ENCODE measurements at places on chromosomes 13 and 19.

DNA sequence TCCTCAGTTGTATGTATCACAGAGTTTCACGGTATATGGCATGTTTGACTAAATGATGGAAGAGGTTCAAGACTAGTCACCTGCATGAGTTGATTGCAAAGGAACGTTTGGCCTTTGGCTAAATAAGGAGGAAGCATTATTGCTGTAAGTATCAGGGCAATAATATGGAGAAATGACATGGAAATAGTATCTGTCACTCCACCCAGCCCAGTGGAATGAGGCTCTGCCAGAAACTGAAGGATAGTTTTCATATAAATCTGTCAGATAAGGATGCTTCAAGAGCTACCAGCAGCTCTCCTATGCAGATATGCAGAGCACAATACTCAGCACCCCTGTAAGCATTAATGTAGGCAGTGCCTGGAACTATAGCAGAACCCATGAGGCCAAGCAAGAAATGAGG lies 55.7 kb upstream of the DCT start:
- DNase-seq, result no peak

DNA sequence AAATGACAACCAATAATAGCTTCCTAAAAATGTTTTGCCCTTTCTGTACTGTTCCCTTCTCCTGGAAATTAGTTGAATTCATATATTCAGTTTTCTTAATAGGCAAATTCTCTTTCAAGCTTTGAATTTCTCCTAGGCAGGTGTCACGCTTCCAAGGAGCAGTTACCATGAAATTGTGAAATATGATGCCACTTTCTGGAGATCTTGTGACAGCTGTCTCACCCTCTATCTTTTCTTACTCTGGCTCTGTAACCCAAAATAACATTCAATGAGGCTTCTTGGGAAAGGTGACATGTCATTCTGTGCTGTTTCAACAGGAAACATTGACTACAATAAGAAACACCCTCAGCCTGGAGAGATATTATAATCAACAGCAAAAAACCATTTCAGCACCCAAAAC lies 80.3 kb upstream of the MRI1 start:
- no peak for DNase-seq

DNA sequence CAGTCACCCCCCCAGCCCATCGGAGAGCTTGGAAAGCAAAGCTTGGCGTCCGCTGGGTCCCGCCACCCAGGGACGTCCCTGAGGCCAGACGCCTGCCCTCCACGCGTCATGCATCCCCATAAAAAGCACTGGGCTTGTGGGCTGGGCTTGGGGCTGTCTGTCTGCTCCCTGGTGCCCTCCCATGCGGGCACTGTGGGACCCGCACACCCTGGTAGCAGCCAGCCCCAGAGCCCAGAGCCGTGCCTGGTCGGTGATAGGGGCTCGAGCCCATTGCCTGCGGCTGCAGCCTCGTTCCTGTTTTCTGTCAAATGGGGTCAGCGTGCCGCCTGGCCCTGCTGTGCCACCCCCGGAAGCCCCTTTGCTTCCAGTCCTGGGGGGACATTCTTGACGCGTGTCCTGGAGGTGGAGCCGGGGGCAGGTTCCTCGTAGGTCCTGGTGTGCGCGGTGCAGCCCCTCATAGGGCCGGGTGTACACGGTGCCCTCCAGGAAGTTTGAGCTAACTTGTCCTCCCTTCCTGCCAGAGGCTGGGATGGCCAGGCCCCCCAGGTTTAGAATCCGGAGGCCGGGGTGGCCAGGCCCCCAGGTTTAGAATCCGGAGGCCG lies 4.3 kb upstream of the GZMM start:
- no peak for DNase-seq

DNA sequence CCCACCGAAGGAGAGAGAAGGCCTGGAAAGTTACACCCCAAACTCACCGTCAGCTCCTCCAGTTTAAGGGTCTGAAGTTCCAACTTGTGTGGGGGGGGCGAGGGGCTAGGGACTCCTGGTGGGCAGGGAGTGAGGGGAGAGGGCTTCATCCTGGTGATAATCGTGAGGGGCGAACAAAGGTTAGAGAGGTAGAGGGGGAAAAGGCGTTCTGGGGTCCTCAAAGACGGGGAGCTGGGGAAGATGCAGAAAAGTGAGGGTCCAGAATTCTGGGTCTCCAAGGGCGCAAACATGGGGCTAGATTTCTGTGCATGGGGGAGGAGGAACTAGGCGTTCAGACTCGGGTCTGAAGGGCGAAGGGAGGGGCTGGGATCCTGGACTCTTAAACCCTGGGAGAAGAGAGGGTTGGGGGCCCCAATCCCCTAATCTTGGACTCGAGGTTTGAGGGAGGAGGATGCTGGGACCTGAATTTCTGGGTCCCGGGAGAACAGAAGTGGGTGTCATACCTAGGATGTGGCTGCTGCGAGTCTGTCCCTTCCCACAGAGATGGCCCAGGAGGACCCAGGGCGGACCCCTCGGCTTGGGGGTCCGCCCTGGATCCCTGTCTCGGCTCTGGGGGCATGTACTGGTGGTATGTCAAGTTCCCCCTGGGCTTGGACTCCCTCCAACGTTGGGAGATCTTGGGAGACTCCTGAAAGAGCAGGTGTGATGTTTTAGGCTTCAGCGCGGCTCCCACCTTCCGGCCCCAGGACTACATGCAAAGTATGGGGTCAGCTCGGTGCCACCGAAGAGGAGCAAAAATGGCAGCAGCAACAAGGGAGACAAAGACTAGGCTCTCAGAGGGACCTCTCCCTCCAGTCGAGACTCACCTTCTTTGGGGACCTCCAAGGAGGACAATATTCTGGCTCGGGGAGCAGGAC lies 4.5 kb downstream of the MAMSTR start:
- no peak for DNase-seq

DNA sequence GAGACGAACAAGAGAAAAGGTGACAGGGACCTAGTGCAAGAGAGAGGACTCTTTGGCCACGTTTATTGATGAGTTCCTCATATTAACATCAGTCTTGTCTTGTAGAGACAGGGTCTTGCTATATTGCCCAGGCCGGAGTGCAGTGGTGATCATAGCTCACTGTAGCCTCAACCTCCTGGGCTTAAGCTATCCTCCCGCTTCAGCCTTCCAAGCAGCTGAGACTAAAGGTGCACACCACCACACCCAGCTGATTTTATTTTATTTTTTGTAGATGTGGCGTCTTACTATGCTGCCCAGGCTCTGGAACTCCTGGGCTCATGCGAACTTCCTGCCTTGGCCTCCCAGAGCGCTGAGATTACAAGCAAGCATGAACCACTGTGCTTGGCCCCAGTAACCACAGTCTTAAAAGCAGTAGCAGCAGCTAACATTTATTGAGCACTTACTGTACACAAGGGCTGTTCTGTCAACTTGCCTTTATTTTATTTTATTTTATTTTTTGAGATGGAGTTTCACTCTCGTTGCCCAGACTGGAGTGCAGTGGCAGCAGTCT lies 1.1 kb upstream of the SH2D3A start:
- DNase-seq, result no peak

DNA sequence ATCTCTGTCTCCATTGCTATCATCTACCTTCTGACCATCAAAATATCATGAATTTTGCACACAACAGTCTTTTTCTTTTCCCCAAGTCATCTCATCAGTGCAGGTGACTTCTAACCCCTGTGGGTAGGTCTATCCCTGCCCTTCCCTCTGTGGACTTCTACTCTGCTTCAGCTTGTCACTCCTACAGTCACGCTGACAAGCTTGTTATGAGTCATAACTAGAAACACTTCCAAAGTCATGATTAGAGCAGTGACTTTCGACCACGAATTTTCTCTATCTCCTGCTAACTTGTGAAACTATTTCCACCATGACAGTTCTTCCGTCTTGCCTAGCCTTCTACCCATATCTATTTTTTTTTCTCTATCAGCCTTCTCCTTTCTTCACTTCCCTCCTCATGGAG lies 343.7 kb upstream of the ARGLU1 start:
- DNase-seq, result no peak

- DNase-seq, result peak; percentile 66
These were observed 40.2 kb downstream of the CARS2 start for GRCh38 chr13:110665491-110666254.

All from suppressor macrophage treated with lipopolysaccharide for 1 hour (primary cell).